ENCODE measurements at places on chromosomes 11 and 22. TPM values are rescaled to one million over a fixed set of nuclear protein-coding genes. Genes with fewer than 3 reads are reported as not detected.

Gene TMEM225
- not detected for total RNA-seq

DNA sequence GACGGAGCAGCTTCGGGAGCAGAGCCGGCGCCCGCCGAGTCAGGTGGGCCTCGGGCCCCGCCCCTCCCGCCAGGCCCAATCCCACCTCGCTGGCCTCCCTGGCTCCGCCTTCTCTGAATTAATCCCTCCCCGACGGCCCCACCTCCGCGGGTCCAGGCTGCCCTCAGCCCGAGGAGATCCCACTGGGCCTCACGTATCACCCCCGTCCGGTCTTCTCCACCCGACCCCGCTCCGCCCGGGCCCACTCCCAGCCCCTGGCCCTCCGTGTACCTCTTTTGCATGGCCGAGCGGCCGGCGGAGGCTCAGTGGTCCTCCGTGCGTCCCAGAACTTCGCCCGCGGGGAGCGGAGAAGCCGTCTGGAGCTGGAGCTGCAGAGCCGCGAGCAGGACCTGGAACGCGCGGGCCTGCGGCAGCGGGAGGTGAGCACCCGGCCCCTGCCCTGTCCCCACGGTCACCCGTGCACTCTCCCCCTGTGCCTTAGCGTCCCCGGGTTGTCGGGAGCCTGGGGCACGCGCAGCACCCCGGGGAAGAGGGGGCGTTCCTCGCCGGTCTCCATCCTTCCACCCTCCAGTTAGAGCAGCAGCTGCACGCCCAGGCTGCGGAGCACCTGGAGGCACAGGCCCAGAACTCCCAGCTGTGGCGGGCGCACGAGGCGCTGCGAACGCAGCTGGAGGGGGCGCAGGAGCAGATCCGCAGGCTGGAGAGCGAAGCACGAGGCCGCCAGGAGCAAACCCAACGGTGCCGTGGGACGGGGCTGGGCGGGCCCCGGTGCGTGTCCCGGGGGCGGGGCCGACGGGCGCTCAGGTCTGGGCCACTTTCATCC is 2.2 kb upstream of the CD151 start:
- peak; percentile 47 for DNase-seq

DNA sequence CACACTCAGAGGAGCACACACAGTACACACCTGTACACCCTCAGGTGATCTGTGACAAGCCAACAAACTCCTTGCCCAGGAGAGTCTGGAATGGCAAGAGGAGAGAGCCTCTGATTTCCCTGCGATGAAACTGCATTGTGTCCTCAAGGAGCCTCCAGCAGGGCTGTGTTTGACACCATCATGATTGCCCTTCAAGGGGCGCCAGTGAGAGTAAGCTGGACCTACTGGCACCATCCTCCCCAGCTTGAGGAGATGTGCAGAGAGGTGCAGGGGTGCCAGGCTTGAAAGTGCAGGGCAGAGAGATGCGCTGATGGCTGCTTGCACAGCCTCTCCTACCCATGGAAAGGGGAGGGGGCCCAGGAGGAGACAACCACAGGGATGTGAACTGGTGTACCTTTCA is 188.8 kb upstream of the CADM1 start:
- DNase-seq: no peak

DNA sequence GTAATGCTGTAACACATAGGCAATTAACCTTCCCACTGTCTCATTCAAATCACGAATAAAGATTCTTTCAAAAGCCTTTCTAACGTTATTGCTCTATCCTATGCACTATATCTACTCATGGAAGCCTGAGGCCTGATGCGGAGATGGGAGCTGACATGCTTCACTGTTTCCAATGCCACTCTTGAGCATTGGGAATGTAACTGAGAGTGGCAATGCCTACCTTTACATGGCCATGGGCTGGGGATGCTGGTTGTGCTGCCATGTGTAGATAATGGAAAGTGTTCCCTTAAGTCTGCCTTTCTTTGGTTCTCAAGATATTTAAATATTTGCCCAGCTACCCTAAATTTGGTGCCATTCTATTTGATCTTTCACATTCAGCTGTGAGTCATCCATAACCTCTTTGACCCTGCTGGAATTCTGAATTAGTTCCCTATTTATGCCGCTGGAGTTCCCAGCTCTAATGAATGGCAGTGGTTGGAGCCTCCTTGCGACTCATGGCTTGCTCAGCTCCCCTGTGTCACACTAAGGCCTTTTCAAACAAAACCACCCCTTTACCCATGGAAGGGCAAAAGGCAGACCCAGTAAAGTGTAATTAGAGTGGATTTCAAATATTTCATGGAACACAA is 21.4 kb upstream of the DKK3 start:
- DNase-seq: peak; percentile 83

- no peak for DNase-seq
Observed at GRCh38 chr11:85483861-85484260, 143.3 kb downstream of the DLG2 start.

Gene FAT3
- 1.3 TPM for total RNA-seq

Gene C11orf16
- not detected for total RNA-seq

- DNase-seq: no peak
Observed at GRCh38 chr22:29370537-29370936, 17.8 kb downstream of the AP1B1 start.

Gene ADAMTS8
- not detected for total RNA-seq

DNA sequence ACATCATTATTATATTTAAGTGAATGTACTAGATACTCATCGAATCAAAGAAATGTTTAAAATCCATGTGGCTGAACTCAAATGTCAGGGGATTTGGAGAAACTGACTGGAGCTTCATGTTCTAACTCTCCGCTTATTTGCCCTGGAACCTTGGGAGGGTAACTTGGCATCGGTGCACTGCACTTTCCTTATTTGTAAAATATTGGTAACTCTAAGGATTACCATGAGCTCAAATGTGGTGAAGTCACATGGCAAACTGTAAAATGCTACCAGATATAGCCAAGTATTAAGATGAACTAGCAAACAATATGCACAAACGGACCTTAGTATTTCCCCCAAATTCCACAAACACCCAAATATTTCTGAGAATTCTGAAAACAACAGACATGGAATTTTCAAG is 75.6 kb downstream of the ETS1 start:
- no peak for DNase-seq

GRCh38 chr11:102611291-102611690 is 13.8 kb downstream of the MMP20 start:
- DNase-seq: no peak

- DNase-seq: no peak
Observed at GRCh38 chr11:22543261-22543660, 82.4 kb downstream of the FANCF start.

DNA sequence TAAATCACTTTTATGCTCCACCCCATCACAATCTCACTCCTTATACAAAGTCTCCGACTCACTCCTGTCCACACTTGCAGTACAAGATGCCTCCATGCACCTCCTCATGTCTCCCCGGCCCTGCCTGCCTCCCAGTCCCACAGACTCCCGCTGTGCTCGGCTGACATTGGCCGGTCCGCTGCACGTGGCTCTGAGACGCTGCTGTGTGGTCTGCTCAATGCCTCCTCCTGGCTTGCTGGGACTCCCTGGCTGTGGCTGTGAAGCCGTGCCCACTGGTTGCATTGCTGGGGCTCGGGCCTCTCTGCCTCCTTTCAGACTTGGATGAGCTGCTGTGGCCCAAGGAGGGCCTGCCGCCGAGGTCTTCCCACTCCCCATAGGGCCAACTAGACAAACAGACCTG is 224.0 kb upstream of the B3GAT1 start:
- DNase-seq: no peak

Gene OPCML
- total RNA-seq: not detected

DNA sequence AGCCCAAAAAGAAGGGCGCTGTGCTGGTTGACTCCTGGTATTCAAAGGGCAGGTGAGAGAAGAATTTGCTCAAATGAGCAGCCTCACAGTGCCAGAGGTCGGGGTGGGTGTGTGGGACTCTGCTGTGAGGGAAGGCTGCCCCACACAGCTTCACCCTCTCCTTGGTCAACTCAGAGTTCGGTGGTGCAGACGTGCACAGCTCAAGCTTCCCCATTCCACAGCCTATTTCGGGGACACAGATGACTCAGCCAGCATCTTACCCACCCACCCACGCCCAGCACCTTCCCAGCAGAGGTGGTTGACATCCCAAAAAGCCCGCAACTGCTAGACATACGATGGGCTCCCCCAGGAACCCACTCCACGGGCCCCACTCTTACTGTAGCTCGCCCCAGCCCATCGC is 46.5 kb upstream of the CCND1 start:
- no peak for DNase-seq

Data from RPMI7951 (cell line).